NCI-H446 treated with DMSO at 0.1 percent for 48 hours (cell line): ENCODE measurements at places on chromosomes 7 and 10.

DNA sequence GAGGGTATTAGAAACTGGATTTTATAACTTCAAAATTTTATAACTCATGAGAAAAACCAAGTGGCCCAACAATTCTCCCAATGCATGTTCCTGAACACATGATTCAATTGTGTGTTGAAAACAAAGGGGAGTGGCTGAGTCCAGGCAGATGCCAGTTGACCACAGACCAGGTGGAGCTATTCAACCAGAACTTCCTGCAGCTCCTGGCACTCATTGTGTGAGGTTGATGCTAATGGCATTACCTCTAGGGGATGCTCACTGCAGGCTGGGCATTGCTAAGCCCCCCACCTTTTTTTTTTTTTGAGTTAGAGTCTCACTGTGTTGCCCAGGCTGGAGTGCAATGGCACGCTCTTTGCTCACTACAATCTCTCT, 20.3 kb downstream of the MYOF start:
- DNase-seq = no peak

GRCh38 chr10:84059526-84059925, 79.8 kb upstream of the GHITM start:
- no peak for DNase-seq

DNA sequence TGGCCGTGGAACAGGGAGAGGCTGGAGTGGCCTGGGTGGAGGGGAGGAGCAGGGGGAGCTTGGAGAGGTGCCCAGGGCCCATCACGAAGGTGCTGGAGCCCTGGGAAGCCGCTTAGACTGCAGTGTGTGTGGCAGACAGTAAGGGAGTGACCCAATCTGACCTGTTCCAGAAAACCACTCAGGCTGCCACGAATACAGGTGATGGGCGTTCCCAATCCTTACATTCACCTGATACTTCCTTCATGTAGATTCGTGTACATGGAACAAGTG, 161.7 kb downstream of the SVIL start:
- DNase-seq = no peak

- no peak for DNase-seq
These were observed 568.2 kb upstream of the MGMT start for GRCh38 chr10:128898916-128899195.

DNA sequence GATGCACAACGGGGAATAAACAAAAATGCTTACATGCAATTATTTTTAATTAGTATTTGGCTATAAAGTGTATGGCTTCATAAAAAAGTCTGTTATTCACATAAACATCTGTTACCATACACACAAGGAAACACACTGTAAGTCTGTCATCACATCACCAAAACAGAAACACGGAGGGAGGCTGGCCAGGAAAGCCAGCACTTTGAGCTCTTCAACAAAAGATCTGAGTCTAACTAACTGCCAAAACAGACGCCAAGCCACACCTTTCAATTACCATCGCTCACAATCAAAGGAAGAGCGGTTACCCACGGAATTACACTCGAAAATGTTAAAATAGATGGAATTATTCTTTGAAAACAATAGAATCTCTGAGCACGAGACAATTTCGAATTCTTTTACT, 49.2 kb upstream of the MGMT start:
- no peak for DNase-seq

- no peak for DNase-seq
These were observed 34.7 kb downstream of the UBE2D4 start for GRCh38 chr7:43960933-43961332.

- DNase-seq = no peak
These were observed 39.4 kb downstream of the FRMD4A start for GRCh38 chr10:14291296-14291695.

GRCh38 chr10:130933008-130933390, 378.5 kb downstream of the TCERG1L start:
- no peak for DNase-seq

GRCh38 chr7:44415510-44415909, 74.9 kb downstream of the NUDCD3 start:
- no peak for DNase-seq

DNA sequence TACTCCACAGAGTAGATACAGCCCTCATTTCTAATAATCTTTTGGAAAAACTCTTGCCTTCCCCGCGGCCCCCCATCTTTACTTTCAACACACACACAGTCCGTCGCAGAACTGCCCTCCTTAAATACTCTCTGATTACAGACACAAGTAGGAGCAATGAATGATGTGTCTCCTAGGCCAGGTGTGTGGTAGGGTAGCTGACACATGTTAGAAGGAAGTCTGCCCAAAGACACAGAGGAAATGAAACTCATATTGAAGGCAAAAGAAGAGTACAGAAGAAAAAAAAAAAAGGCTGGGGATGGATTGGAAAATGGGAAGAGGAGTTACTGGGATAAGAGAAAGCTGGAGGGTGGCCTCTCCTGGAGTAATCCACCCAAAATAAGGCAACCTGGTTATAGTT, 14.6 kb downstream of the OPALIN start:
- DNase-seq = no peak

DNA sequence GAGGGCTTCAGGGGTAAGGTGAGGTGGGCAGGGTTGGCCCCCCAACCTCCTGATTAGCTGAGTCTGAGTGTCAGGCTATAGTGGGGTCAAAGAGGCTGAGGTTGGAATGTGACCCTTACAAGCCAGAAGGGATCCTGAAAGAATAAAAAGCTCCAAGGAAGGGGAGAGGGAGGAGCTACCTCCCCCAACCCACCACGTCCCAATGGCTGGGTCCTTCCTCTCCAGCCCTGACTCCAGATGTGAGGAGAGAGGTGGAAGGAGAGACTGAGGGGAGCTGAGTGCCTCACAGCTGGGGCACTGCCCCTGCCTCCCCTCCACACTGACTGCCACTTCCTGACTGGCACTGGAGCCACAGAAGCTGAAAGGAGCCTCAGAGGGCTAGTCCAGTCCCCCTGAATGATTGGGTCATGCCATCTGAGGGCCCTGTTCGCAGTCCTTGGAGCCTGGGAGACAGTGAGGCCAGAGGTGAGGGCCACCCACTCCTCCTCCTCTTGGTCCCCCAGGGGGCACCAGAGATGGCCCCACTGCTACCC, 20.6 kb downstream of the IMPDH1 start:
- DNase-seq = no peak

GRCh38 chr10:84990713-84991112, 662.3 kb downstream of the CCSER2 start:
- no peak for DNase-seq

DNA sequence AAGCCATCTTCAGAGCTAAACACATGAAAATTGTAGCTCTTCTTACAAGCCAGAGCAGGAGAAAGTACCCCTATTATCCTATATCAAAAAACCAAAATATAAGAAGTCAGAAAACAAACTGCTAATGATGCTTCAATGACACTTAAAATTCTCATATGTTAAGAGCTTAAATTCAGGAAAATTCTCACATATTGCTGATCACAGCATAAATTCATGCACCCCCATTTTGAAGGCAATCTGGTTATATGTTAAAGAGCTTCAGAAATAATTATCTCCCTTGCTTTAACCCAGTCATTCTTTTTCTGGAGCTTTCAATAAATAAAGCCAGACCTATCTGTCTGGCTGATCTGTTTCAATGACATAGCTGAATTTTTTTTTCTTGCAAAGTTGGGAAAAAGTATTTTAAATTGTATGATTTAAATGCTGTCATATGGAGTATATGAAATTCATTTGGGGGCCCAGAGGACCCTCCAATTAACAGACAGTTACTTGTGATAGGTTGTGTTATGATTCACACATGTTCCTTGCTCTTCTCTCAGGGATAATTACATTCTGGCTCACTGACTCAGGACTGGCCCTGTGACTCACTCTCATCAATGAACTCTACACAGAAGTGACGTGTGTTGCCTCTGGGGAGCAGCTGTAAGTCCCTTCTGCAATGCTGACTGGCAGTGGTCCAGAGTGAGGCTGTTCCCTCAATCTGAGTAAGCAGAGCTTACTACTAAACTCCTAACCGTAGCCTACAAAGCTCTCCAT, 85.2 kb downstream of the HGF start:
- peak; percentile 99 for DNase-seq

DNA sequence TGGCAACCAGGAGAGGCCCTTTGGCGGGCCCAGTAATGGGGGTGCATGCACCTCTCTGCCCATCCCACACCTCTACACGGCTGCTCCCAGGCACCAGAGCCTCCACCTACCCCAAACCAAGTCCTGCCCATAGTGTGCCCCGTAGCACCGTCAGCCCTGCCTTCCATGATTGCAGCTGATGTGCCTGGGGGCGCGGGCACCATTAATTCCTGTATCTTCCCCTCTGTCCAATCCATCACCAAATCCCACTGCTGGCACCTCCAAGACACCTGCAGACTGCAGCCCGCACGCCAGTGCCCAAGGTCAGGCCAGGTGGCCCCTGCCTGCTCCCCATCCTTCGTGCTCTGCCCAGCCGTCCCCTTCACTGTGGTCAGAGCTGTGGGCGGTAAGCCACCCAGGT, 533.0 kb downstream of the PTPRN2 start:
- DNase-seq = no peak

GRCh38 chr7:43612599-43613589, 30.0 kb downstream of the STK17A start:
- peak; percentile 36 for DNase-seq

DNA sequence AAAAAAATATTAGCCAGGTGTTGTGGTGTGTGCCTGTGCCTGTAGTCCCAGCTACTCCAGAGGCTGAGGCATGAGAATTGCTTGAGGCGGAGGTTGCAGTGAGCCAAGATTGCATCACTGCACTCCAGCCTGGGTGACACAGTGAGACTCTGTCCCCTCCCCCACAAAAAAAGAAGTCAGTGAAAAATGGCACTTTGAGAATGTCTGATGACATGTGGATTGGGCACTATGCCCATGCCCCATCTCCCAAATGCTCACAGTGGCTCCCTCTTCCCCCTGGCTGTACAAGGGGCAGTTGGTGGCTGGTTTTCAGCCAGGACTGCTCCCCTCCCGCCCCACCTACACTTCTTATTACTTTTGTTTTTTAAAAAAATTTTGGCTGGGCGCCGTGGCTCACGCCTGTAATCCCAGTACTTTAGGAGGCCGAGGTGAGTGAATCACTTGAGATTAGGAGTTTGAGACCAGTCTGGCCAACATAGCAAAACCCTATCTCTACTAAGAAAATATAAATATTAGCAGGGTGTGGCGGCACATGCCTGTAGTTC, 26.1 kb downstream of the IL15RA start:
- DNase-seq = no peak

DNA sequence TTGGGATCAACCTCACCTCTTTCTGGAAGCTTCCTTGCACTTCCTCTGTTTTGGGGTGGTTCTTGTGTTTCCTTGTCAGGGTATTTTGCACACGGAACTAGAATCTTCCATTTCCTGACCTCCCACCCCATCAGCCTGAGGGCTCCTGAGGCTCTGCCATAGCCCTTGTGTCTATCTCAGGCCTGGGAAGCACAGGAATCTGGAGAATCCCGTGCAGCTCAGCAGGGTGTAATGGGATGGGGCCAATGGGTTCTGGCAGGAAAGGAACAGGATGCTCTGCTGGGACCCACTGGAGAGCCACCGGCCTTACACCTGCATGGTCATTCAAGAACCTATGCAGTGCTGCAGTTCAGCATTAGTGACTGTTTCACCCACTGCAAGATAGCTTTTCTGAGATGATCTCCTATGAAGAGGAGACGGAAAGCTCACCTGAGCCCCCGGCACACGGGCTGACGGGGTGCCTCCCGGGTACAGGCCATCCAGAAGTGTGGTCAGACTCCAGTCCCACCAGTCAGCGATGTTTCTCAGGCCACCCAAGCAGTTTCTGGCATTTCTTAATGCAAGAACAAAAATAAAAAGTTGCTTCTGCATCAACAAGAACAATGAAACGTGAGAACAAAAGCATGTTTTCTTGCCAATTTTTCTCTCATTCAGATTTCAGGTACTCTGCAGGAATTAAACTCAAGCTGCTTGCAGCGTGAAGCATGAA, 133.2 kb downstream of the PKD1L1 start:
- no peak for DNase-seq

DNA sequence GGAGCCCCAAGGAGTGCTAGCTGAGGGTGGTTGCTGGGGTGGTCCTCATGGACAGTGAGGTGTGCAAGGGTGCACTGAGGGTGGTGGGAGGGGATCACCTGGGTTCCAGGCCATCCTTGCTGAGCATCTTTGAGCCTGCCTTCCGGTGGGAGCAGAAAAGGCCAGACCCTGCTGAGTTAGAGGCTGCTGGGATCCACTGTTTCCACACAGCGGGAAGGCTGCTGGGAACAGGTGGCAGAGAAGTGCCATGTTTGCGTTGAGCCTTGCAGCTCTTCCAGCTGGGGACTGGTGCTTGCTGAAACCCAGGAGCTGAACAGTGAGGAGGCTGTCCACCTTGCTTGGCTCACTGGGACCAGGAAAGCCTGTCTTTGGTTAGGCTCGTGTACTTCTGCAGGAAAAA, 34.9 kb downstream of the PRF1 start:
- DNase-seq = no peak

GRCh38 chr10:15670880-15671279, 48.8 kb downstream of the ITGA8 start:
- no peak for DNase-seq

- no peak for DNase-seq
These were observed 24.9 kb upstream of the KNDC1 start for GRCh38 chr10:133135116-133135465.

DNA sequence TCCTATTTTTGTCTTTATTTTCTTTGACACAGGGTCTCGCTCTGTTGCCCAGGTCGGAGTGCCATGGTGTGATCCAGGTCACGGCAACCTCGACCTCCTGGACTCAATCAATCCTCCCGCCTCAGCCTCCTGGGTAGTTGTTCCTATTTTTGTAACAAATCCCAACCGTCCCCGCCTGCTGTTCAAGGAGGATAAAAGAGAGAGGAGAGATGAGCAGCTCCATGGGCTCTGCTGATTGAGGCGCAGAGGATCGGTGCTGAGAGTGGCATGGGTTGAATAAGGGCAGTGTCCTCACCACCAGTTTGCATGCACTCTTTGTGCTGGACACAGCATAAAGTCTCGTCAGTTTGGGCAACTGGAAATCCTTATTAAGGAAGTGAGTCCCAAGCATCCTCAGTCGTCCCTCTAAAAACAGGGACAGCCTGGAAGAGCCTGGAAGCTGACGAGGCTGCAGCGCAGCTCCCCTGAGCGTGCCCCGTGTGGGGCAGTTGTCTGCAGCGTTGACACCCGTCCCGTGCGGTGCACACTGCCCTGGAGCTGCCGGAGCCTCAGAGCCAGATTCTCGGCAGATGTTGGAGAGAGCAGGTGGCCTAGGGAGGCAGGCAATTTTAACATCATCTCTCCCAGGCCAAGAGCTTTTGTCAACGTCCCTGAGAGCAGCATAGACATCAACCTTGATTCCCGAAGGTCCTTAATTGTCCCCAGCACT, 404.2 kb upstream of the RNF32 start:
- DNase-seq = no peak

- DNase-seq = no peak
These were observed 71.6 kb downstream of the SH2D4B start for GRCh38 chr10:80609331-80609730.

DNA sequence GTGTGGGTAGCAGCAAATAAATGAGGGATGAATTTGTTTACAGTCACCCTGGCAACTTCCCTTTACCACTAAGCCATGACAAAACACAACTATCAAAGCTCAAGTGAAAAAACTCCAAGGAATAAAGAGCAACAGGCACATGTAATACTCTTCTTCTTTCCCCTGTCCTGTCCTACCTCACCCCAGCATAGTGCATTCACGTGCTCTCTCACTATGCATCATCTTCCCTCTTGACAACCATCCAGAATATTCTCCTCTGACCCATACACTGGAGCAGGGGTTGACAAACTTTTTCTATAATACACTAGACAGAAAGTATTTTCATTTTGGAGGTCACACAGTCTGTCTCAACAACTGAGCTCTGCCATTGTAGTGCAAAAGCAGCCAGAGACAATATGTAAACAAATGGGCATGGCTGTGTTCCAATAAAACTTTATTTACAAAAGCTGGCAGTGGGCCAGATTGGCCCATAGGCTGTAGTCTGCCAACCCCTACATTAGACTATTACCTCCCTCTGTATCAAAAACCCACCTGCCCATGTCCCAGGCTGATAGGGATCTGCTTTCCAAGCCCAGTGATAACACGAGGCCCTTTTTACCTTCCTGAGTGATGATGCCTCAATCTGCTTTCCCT, 354.5 kb downstream of the FGFR2 start:
- DNase-seq = peak; percentile 26
